ENCODE measurements at places on chromosomes 12 and 14. TPM values are rescaled to one million over a fixed set of nuclear protein-coding genes. Genes with fewer than 3 reads are reported as not detected.

The PRH2 gene
- total RNA-seq, result 0.92 TPM

The MCRS1 gene
- 37.8 TPM for total RNA-seq

The ZDHHC22 gene
- total RNA-seq, result 31.1 TPM

The KRT3 gene
- total RNA-seq, result 0.23 TPM

The BTBD7 gene
- total RNA-seq, result 64.6 TPM

The SLC24A4 gene
- 4.2 TPM for total RNA-seq

The TC2N gene
- total RNA-seq, result 25.1 TPM
